NCI-H1694 (cell line): ENCODE measurements at places on chromosomes 1 and 21.

DNA sequence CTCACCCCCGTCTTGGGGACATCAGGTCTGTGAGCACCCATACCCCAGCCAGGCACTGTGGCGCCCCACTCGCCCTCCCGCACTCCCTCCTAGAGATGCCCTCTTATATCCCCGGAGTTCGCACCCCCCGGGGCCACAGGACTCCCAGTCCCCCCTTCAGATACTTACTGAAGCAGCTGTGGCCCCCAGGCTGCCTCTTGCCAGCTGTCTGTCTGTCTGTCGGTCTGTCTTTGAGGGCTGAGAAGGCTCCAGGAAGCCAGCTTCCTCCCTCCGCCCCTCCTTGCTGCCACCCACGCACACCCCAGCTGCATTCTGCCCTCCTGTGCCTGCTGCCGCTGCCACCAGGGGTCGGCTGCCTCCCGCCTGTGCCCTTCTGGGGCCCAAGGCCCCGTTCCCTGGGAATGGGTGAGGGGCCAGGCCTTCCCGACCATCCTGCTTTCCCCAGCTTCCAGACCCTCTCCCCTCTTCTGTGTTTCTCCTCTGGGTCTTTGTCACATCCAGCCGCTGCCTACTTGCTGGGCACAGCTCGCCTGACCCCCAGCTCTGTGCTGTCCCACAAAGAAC, at the start of gene PTPN7:
PTPN7 (minus strand) TSS at position 226 of the 564 bp plus-strand sequence. CDS start 1,200 bp downstream, outside the sequence.
- no peak for DNase-seq

GRCh38 chr1:171909711-171910110, 68.4 kb downstream of the DNM3 start:
- DNase-seq, result no peak

DNA sequence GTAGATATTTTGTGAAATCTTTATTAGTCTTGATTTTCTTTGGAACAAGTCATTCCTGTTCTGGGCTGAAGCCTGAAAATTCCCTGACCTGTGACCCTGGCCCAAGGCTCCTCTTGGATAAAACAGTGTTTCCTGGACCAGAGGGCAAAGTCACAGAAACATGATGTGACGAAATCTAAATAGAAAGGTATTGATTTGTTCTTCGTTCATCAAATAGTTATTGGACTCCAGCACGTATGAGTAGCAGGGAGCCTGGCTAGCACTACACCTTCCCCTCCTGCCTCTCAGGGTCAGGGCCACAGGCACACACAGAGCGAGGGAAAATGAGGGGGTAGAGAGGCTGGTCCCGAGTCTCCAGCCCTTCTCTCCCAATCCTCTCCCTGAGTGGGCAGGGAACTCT, 1.7 kb upstream of the CLDN14 start:
- DNase-seq, result no peak

DNA sequence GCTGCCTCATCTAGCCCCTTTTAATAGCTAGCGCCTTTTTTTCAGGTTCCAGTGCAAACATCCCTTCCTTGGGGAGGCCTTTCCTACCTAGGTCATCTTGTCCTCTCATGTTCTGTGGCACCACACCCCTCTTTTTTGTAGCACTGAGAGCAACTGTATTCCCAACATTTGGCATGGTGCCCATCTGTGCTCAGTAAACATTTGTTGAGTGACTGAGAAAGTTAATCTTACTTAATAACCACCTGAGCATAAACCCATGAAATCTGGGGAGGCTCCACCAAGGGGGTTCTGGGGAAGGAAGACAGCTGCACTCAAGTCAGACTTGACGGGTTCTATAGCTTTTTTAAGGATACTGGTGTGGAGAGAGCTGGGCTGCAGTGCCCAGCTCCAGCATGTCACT, 90.0 kb downstream of the NOS1AP start:
- no peak for DNase-seq

DNA sequence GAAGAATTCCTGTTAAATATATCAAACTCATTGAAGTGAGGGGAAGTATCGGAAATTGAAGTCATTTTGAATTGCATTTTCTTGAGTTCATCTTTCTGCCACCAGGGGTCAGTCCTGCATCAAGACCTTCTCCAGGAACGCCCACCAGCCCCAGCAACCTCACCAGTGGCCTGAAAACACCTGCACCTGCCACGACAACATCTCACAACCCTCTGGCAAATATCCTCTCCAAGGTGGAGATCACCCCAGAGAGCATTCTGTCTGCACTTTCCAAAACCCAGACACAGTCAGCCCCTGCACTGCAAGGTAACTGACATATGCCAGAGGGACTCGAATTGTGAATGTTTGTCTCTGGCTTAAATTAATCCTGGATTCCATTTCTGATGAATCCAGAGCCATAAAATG, 22.8 kb upstream of the TARS2 start:
- peak; percentile 68 for DNase-seq
